ENCODE measurements at places on chromosomes 1 and 21. TPM values are rescaled to one million over a fixed set of nuclear protein-coding genes. Genes with fewer than 3 reads are reported as not detected.

The GBP1 gene
- 42.2 TPM for total RNA-seq

The CD1E gene
- total RNA-seq: 3.8 TPM

The HSD3B1 gene
- total RNA-seq: not detected

DNA sequence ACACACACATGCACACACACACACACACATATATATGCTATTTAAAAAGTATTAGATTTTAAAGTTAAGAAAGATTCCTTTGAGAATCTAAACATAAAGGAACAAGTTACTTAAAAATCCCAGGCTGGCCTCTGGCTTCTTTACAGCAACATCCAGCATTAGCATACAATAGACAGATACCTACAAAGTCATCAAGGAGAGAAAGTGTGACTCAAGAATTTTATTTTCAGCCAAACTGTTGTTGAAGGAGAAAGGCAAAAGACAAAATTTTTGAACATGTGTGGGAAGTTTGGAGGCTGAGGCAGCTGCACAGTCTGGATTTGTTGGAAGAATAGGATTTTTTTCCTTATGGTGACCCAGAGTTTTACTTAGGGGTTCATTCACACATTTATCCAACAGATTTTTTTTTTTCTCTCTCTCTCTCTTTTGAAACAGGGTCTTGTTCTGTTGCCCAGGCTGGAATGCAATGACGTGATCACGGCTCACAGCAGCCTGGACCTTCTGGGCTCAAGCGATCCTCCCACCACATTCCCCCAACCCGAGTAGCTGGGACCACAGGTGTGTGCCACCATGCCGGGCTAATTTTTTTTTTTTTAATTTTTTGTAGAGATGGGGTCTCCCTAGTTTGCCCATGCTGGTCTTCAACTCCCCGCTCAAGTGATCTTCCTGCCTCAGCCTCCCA is 24.0 kb upstream of the SPOCD1 start:
- no peak overlapping the region for H3K27ac ChIP-seq
- no peaks in the 10 kb centered on the region for H3K36me3 ChIP-seq
- H3K27me3 ChIP-seq: no peaks in the 10 kb centered on the region
- no peak for DNase-seq

The LCE3D gene
- not detected for total RNA-seq

The CFAP57 gene
- total RNA-seq: 0.17 TPM

GRCh38 chr1:50633465-50633864 is 210.2 kb upstream of the DMRTA2 start:
- no peaks in the 10 kb centered on the region for H3K4me1 ChIP-seq
- H3K36me3 ChIP-seq: no peaks in the 10 kb centered on the region
- H3K4me3 ChIP-seq: no peak overlapping the region
- no peaks in the 10 kb centered on the region for H3K27me3 ChIP-seq

GRCh38 chr1:81921851-81922462 is 121.2 kb downstream of the ADGRL2 start:
- H3K4me1 ChIP-seq: peaks cover 10% of the 10 kb centered on the region
- H3K27ac ChIP-seq: no peak overlapping the region
- H3K36me3 ChIP-seq: no peaks in the 10 kb centered on the region
- no peak overlapping the region for H3K4me3 ChIP-seq
- H3K27me3 ChIP-seq: no peaks in the 10 kb centered on the region

All from upper lobe of right lung (tissue), 1 donor.